Activated T-helper 17 cell treated with anti-CD3 and anti-CD28 coated beads, Interleukin-2, amount 50 U/mL, for 72 hours (primary cell): ENCODE measurements at places on chromosomes 2 and 18.
A peak's percentile ranks its signal among the peaks of the same experiment; 100 is the strongest.

DNA sequence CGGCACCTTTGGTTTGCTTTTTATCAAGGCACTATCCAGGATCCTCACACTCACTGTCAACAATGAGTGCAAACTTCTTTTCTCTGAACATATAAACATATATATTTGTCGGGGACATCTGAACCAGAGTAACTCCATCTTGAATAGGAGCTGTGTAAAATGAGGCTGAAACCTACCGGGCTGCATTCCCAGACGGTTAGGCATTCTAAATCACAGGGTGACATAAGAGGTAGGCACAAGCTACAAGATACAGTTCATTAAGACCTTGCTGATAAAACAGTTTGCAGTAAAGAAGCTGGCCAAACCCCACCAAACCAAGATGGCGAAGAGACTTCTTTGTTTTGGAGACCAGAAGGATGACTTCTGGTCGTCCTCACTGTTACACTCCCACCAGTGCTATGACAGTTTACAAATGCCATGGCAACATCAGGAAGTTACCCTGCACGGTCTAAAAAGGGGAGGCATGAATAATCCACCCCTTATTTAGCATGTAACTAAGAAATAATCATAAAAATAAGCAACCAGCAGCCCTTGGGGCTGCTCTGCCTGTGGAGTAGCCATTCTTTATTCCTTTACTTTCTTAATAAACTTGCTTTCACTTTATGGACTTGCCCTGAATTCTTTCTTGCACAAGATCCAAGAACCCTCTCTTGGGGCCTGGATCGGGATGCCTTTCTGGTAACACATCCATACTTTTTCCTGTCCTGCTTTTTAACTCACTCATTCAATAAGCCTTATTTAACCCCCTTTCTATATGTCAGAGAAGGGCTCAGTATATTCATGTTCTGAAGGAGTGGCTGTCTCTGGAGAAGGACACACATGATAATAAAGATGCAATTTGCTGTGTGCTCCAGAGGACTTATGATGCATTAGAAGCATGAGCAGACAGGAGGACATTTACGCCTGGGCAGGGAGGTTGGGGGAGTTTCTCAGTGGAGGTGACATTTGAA lies 65.4 kb downstream of the TACR1 start:
- ATAC-seq = no peak

DNA sequence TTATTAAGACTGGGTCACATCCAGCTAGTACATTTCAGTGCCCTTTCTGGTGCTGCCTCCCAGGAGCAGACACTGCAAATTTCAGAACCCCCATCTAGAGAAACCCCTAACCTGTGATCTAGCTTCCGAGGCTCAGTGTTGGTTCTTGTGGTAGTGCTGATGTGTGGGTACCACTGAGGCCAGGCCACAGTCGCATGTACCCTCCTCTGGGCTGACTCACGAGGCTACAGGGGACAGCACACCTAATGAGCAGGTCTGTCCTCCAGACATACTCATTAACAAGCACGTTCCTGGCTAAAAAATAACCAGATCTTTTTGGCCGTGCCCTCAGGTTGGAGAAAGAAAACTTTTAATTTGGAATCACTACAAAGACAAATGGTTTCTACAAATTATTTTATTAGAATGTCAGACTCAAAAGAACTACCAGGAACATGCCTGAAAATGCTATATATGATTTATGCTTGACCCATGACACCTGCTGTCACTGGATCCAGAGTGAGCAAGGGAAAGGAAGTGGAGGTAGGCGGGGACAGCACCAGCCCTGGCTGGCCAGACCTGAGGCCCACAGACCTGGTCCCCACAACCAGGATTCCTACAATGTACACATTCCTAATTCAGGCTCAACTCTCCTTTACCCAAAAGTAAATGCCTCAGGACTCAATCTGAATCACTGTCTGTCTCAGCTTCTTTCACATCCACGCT lies 8.5 kb downstream of the CIAO1 start:
- ATAC-seq = peak; percentile 63

DNA sequence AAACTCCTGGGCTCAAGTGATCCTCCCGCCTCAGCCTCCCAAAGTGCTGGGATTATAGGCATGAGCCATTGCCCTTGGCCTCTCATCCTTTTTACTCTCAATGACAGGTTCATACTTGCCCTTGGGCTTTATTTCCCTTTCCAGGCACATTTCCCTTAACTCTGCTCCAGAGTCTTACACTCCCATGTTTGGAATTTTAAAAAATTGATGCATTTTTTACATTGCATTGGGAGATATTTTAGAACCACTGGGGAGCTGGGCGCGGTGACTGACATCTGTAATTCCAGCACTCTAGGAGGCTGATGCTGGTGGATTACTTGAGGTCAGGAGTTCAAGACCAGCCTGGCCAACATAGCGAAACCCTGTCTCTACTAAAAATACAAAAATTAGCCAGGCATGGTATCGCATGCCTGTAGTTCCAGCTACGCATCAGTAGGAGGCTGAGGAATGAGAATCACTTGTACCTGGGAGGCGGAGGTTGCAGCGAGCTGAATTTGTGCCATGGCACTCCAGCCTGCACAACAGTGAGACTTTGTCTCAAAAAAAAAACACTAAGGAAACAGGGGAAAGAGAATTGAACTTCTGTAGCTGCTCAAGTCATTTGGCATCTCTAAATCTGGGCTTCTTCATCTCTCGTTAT lies 18.2 kb downstream of the TGIF1 start:
- no peak for ATAC-seq

- no peak for ATAC-seq
Measured at GRCh38 chr2:165369898-165370296, 99.6 kb upstream of the CSRNP3 start.

DNA sequence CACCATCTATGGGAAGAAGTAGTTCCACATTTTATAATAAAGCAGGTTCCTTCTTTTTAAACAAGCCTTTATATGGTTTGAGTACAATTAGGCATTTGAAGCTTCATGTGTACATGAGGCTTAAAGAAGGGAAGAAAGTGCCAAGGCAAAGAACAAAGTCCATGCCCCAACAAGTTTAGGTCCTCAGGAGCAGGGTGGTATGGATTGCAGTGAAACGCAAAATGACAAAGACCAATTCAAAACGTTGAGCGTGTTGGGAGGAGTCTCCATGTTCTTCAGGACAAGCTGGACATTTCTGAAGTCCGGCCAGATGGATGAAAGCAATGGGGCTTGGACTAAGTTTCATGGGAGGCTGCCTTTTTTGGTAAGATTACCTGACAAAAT lies 78.8 kb upstream of the FZD5 start:
- no peak for ATAC-seq

GRCh38 chr2:141994066-141994465 lies 136.8 kb downstream of the LRP1B start:
- no peak for ATAC-seq

- ATAC-seq = no peak
Measured at GRCh38 chr2:75337619-75338018, 138.3 kb upstream of the TACR1 start.

DNA sequence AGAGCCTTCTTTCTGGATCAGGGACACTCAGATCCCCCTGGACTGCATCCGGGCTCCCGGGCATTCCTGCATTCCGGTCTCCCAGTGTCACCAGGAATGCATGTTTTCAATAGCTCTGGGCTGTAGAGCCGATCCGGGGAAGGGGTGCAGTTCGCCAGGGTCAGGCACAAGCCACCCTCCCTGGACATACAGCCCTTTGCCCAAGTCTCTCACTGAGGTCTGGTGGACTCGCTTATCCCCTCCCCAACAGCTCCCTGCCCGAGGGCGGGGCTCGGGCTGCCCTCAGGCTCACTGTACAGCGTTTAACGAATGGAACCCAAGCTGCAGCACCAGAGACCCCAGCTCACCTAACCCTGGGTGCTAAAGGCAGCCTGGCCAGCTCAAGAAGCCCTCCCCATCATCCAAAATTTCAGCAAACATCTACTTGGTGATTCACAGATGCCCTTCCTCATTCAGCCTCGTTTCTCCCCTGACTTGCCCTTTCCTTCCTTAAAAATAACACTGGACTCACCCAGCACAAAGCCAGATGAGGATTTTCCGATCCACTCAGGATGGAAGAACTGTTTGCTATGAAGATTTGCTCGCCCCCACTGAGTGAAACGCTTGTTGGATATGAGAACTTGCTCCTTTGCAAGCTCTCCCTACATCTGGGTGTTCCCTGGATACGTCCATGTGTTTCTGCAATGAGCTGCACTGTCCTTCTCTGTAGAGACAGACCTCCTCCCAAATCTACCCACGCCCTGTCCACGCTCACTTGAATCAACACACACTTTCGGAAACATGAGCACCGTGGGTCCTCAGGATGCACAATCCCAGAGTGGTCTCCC lies 58.1 kb downstream of the PXDN start:
- no peak for ATAC-seq

DNA sequence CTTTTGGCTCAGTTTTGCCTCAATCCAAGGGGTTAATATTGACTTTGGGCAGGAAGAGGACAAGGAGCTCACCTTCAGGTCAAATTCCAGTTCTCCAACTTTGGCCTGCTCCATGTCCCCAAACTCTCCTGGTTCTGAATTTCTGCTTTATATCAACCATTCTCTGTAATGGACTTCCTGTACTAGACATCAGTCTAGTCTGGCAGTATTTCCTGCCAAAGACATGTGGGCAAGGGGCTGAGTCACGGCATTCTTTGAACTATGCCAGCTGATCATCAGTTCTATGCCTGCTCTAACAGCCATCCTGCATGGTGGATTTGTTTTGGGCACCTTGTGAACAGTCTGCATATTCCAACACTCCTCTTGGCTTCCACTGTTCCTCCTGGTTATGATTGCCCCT lies 199.4 kb downstream of the ZEB2 start:
- peak; percentile 28 for ATAC-seq
